ENCODE measurements at places on chromosomes 6 and 20. TPM values are rescaled to one million over a fixed set of nuclear protein-coding genes. Genes with fewer than 3 reads are reported as not detected.

DNA sequence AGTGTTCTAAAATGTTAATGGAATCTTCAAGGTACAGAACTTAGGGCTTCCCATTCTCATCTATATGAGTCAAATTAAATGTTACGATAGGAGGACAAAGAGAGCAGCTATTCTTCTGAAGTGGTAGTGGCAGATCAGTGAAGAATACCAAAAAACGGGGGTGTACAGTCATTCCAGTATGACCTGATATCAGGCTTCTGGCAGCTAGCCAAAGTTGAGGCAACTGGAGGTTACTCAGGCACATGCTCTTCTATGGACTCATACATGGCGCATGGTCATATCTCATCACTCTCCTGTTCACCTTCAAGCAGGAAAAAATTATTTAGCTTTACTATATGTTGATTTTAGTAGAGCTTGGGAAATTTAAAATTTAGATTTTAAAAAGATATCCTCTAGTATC is 1608.8 kb downstream of the GRIK2 start:
- no peak for DNase-seq

DNA sequence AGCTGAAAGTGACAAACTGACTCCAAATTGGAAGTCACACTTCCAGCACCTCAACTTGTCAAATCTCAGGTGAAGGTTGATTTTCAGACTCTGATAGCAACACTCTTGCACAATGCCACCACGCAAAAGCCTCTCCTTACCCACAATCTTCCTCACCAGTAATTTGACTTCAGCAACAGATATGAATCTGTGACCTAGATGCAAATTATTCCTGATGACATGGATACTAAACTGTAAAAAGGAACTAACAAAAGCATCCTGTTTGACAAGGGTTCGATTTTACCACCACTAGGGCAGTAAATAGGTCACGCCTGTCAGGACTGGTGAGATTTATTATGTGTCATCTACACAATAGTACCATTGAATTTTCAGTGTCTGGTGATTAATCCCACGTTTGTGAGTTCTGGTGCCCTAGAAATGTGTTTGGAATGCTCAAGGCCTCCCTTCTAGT is 134.4 kb upstream of the COL21A1 start:
- no peak for DNase-seq

DNA sequence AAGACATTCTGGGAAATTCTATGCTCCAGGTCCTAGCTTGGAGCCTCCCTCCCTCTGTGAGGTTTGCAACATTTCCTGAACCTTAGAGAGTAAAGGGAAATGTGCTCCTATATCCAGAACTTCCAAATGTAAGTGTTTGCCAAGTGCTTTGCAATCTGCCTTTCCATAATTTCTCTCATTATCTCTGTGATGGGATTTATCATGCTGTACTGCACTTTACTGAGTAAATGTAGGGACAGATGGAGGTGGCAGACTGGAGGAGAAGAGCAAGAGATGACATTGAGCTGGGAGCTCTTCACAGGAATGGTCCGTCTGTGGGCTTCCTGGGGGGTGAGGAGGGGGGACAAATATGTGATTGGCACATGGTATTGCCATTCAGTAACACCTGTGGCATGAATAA is 184.3 kb downstream of the SOX4 start:
- DNase-seq: no peak

- DNase-seq: no peak
Observed at GRCh38 chr20:47139934-47140535, 216.5 kb downstream of the ZMYND8 start.

DNA sequence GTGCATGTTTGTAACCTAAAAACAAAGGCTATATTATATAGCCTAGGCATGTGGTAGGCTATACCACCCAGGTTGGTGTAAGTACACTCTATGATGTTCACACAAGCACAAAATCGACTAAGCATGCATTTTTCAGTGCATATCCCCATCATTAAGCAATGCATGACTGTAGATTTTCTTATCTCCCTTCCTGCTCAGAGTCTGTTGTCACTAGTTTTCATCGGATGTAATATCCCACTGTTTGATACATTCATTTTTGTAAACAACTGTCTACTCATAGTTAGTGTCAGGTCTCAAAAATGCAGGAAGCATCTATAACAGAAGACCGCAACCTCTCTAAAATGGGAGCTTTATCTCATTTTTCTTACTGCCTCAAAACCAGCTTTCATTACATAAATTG is 70.7 kb downstream of the GFRAL start:
- no peak for DNase-seq

DNA sequence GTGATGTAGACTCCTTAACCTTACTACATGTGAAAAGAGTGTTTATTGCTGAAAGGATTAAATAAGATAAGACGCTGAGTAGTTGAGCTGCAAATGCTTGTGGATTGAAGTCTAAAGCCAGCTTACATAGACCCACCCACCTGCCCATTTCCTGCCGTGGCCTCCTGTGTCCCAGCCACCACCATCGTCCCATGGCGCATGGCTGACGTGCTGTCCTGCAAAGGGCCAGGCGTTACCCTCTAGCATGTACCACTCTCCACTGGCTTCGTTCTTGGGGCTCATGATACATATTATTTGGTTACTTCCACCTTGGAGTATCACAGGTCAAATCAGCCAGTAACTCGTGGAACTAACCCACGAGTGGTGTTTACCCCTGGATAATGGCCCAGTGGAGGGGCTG is 181.8 kb downstream of the CDH4 start:
- no peak for DNase-seq

DNA sequence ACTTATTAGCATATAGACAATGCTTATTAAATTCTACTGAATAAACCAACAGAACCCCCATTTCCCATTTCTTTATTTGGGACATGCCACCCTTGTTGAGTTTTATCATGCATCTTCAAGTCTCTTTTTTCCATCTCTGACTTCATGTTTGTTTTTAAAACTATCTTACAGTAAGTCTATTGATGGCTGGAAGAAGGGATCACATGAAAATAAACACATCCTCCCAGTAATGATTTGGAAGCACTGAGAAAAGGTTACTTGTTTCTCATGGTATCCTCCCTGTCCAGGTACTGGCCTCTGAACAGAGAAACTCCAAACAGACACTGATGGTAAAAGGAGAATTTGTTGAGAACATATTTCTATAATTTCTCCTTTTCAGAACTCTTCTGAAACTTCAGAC is 74.9 kb downstream of the KIF13A start:
- DNase-seq: no peak

DNA sequence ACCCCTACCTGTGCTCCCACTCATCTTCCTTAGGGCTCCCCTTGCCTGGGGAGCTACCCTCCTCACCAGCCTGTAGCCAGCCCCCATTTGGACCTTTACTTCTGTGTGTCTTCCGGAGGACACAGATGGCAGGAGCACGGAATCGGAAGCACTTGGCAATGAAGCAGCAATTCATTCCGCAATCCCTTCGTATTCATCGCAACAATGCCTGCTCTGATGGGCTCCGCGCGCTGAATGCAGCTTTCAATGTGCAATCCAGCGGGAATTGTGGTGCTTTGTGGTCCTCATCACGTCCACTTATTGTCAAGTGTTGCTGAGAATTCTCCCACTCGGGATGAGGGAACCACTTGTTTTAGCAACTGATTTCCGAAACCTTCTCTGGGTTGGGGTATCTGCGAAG is 336.0 kb downstream of the DHX35 start:
- no peak for DNase-seq

GRCh38 chr6:87600576-87600975 is 10.6 kb downstream of the ORC3 start:
- DNase-seq: no peak

DNA sequence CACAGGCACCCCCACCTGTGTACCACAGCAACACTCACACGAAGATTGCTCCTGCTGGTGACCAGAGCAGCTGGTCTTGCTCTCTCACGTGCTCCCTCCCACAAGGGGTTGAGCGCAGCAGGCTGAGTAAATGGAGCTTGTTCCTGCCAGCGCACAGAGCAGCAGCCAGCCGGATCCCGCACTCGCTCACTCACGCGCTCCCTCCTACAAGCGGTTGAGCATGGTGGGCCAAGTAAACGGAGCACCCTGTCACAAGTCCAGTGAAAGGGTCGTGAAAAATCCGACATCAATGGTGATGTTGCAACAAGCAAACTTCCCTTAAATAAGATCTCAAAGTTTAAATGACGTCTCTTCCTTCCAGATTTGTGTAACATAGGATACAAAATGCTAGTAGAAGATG is 313.7 kb downstream of the FOXC1 start:
- DNase-seq: no peak

DNA sequence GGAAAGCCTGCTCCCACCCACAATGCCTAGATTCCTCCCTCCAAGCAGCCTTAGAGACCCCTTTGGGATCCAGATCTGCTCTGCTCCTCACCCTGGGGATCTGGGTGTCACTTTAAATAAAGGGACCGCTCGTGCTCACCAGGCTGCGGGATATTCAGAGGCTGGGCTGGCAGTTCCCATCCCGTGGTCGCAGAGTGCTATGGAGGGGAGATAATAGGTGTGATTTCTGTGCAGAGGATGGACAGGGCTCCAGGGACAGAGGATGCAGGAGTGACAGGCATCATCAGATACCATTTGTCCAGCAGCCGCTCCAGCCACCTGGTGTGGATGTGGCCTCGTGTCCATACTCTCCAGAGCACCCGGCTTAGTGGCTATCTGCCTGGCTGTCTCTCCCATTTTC is 415.9 kb upstream of the SULF2 start:
- DNase-seq: no peak

- DNase-seq: no peak
Observed at GRCh38 chr6:53581173-53581773, 36.4 kb upstream of the GCLC start.

DNA sequence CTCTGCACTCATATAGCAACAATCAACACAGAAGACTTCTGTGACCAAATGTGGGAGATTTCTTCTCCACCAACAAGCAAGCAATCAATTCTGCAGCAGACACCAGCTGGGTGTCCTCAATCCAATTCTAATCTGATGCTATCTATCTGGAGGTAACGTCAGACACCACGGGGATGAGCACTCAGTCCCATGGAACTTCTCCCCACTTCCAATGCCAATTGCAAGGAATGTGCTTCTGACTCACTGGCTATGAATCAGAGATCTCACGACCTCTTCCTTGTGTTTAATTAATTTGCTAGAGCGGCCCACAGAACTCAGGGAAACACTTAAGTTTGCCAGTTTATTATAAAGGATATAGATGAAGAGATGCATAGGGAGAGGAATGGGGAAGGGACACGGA is 103.5 kb upstream of the SIRPG start:
- no peak for DNase-seq

DNA sequence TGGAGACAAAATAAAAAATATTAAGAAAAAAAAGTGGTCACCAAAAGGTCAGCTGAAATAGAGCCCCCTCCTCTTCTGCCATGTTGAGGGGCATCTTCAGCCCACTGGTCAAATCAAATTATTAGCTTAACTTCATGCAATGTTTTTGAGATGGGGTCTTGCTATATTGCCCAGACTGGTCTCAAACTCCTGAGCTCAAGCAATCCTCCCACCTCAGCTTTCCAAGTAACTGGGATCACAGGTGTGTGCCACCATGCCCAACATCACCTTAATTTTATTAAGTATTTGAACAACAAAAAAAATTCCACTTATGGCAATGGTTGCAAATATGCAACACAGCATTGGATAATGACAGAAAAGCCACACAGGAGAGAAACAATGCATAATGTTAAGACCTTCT is 99.3 kb upstream of the BEND3 start:
- DNase-seq: no peak

DNA sequence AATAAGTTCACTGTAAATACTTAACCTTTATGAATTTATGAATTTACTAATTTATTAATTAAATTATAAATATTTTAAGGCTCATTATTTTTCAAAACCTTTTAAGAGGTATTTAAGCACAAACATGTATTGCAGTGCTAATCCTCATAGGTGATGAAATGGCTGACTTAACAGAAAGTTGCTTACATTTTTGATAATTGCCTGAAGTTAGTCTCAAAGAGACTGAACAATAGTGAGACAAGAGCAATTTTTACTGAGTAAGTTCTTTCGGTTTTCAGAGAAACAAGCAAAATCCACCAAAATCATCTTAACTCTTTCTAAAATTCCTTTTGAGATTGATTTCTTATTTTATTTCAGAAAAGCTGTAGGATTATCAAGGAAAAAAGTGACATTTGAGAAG is 137.3 kb upstream of the VGLL2 start:
- DNase-seq: no peak

DNA sequence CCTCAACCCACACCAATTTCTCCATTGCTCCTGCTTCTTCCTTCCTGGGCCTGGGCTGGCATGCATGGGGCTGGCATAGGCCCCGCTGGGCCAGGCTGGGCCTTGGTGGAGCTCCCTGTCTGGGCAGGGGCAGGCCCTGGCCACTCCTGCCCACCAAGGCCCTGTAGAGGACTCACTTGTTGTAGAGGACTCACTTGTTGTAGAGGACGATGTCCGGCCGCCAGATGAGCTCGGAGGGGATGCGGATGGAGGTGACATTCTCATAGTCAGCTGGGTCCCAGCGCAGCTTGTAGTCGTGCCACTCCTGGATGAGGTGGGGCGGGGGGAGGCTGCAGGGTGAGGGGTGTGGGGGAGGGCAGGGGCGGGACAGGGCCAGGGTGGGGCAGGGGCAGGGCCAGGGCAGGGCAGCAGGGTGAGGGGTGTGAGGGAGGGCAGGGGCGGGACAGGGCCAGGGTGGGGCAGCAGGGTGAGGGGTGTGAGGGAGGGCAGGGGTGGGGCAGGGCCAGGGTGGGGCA is 5.3 kb downstream of the CHRNA4 start:
- DNase-seq: no peak

- DNase-seq: no peak
Observed at GRCh38 chr6:20969551-20969950, 435.3 kb downstream of the CDKAL1 start.

GRCh38 chr6:139161817-139162284 is 27.0 kb downstream of the HECA start:
- no peak for DNase-seq

DNA sequence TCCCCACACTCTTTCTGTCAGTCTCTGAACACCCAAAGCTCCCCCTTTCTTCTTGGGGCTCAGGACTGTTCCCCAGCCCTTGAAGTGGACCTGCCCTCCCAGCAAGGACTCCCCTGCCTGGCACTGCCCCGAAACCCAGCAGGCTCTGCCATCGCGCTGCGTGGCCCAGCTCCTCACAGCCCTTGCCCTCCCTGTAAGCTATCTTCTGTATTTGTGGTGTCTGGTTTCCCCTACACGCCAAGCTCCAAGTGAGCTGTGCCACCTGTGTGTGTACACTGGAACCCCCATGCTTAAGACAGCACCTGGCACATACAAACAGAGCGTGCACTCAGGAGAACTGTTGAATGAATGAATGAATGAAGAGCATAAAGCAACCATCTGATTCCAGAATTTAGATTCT is 57.7 kb downstream of the TMEM242 start:
- DNase-seq: peak; percentile 9

GRCh38 chr6:56109149-56109548 is 138.2 kb downstream of the COL21A1 start:
- DNase-seq: no peak

DNA sequence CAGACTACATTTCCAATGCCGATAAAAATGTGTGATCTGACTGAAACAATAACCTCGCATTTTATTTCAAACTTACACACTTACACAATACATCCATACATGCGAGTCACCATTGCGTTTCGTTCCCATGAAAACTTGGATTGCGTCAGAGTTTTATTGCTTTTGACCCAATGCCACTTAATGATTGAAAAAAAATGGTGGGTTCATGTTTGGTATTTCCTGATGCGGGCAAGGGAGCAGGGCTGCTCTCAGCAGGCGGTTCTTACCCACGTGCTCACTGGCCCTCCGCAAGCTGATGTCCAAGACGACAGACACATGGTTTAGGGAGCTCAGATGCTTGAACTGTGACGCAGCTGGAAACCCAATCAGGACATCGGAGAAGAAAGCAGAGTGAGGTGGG is 281.0 kb upstream of the SULF2 start:
- DNase-seq: no peak

ECT2L gene
- not detected for total RNA-seq

OPRL1 gene
- 1.9 TPM for total RNA-seq

TMEM74B gene
- 6.1 TPM for total RNA-seq

TINAG gene
- total RNA-seq: not detected

EPHA7 gene
- 0.14 TPM for total RNA-seq

All from upper lobe of right lung (tissue), 1 donor.